ENCODE measurements at places on chromosomes 2 and 18.

- DNase-seq, result no peak
These were observed 14.7 kb upstream of the DAW1 start for GRCh38 chr2:227856697-227857096.

GRCh38 chr2:172823261-172823850, 87.7 kb downstream of the RAPGEF4 start:
- no peak for DNase-seq

GRCh38 chr18:62118328-62118727, 68.5 kb downstream of the PIGN start:
- no peak for DNase-seq

GRCh38 chr18:42915299-42915698, 200.2 kb downstream of the RIT2 start:
- DNase-seq, result no peak

- no peak for DNase-seq
These were observed 39.2 kb downstream of the DPYSL5 start for GRCh38 chr2:26887151-26887550.

GRCh38 chr2:238557431-238557830, 130.7 kb downstream of the ASB1 start:
- no peak for DNase-seq

- no peak for DNase-seq
These were observed 492.3 kb upstream of the TMEFF2 start for GRCh38 chr2:192687015-192687414.

- DNase-seq, result no peak
These were observed 401.4 kb downstream of the NBAS start for GRCh38 chr2:15159751-15160177.

DNA sequence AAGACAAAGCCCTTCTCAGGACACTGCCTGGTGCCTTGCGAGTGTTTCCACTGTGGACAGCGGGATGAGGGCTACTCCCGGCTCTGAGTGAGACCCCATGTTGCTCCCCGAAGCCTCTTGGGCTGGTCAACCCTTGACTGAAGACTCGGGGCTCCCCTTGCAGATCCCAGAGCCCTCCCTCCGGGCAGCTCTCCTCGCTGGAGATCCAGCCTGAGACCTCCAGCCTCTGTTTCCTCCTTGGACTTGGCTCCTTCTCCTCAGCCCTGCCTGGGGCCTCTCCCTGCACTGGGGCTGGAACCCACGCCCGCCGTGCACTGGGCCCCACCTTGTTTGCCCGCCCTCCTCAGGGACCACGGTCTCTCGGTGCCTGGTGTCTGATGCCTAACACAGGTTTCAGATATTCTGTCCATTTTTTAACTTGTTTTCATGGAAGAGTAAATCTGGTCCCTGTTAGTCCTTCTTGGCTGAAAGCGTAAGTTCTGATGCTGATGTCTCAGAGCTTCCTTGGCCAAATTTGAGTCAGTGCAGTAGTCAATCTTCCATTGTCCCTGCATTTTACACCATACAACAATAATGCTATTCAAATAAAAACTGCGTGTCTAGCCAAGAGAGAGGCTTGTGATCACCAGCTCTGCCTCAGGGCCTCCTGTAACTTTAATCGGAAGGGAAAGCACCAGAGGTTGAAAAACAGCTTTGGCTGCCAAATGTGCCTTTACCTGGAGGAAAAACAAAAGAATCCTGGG, 139.3 kb upstream of the CTDP1 start:
- DNase-seq, result no peak

- no peak for DNase-seq
These were observed 34.7 kb downstream of the FAM228A start for GRCh38 chr2:24209389-24210105.

GRCh38 chr2:2849464-2850217, 518.6 kb upstream of the MYT1L start:
- DNase-seq, result no peak

GRCh38 chr2:66268756-66269155, 166.2 kb upstream of the MEIS1 start:
- DNase-seq, result no peak

- no peak for DNase-seq
These were observed 256.0 kb downstream of the TNS1 start for GRCh38 chr2:217746808-217747207.

Data from activated T-helper 1 cell treated with anti-CD3 and anti-CD28 coated beads, Interleukin-2, amount 50 U/mL, for 16 hours (primary cell).